ENCODE measurements at places on chromosomes 13 and 19. TPM values are rescaled to one million over a fixed set of nuclear protein-coding genes. Genes with fewer than 3 reads are reported as not detected.

DNA sequence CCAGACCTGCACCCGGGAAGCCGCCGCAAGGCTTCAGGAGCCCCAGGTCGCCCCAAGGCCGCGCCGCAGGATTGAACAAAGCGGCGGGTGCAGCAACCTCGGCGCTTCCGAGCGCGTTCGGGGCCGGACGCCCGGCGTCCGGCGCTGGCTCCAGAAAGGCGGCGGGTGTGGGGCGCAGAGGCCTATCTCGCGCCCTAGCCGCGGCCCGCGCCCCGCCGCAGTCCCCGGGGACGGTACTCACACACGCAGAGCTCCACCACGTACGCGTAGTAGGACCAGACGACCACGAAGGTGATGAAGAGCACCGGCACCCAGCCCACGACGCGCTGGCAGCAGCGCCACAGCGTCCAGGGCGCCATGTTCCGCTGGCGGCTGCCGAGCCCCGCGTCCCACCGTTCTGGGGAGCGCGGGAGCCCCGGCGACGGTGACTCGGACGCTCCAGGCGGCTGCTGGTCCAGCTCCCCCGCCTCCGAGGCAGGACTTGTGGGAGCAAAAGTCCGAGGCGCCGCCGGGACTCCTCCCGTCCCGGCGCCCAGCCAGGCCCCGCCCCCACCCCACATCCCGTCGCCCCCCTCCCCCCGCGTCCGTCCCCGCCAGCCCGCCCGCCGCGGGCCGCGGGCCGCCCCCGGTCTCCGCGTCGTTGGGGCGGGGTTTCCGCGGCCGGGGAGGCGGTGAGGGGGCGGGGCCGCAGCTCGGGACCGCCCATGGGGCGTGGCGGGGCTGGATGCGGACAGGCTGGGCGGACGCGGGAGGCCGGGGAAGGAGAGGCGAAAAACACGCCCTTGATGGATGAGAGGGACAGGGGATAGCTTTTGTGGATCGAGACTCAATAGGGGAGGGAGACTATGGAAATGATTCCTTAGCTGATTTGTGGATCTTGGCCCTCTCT, at the start of gene ZDHHC20:
ZDHHC20 (minus strand) TSS at position 491 of the 889 bp plus-strand sequence; CDS start at position 359, 132 bp downstream.
- DNase-seq = peak; percentile 59

- no peak for DNase-seq
These were observed 19.1 kb downstream of the TMEM150B start for GRCh38 chr19:55305983-55306562.

GRCh38 chr19:58409010-58409790, 751 bp downstream of the ZNF584 start:
- no peak for DNase-seq

DNA sequence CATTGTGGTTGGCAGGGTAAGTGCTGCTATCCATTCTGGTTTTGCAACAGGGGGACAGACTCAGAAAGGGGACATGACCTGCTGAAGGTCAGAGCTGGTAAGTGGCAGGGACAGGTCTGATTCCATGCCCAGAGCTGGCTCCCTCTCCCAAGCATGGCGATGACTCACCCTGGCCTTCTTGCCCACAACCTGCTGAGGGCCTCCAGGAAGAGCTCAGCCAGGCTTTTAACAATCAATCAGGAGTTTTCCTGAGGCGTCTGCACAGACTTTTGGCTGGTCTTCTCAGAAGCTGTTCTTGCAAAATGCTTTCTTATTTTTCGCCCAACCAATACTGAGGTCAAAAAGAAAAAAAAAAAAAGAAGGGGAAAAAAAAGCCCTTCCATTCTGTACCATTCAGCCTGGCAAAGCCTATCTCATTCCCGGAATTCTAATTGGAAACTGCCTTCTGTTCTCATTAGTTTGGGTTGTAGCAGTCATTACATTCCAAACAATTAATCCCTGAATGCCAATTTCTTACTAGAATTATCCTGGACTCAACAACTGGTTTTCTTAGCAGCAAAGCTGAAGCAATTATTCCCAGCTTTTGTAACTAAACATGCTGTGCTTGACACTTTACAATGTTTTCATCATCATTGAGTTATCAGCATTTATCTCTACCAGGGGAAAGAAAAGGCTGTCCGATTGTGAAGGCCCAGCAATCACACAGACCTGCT, 17.7 kb downstream of the SIAH3 start:
- DNase-seq = peak; percentile 61

DNA sequence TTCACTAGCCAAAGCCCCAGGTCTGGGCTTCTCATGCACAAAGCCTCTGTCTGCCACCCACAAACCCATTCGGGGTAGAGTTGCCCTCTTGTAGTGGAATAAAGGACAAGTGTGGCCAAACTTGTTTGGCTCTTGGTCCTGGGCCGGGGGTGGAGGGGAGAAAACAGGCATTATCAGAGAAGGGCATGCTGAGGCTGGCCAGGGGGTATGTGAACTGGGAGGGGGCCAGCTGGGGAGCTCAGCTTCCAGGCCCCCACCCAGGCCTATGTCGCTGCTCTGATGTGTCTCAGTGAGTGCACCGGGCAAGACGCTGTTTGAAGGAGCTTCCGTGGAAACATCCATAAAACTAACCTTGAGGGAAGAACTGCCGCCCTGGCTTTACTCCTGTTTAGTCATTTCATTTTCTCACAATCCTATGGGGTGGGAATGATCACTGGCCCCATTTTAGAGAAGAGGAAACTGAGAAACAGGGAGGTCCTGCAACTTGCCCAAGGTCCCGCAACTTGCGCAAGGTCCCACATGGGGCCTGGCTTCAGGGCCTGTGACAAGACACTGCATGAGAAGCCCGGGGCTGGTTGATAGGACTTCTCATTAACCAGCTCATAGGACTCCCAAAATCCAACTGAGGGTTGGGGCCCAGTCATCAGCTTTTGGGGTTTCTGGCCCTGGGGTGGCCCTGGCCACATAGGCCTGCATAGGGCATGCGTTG, 30.8 kb downstream of the CCNE1 start:
- DNase-seq = no peak

- DNase-seq = no peak
These were observed 22.4 kb downstream of the TCF3 start for GRCh38 chr19:1630012-1630411.

- no peak for DNase-seq
These were observed 17.0 kb downstream of the RXFP2 start for GRCh38 chr13:31756346-31756745.

- no peak for DNase-seq
These were observed 117.6 kb downstream of the MIPEP start for GRCh38 chr13:23771552-23771951.

DNA sequence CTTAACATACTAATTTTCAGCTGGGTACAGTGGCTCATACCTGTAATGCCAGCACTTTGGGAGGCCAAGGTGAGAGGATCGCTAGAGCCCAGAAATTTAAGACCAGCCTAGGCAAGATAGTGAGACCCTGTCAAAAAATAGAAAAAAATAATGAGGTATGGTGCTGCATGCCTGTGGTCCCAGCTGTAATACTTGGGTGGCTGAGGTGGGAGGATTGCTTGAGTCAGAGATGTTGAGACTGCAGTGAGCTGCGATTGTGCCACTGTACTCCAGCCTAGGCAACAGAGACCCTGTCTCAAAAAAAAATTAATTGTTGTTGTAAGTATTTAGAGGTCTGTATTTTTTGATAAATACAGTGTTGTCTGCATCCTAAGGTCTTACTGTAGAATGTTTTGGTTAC, 66.8 kb downstream of the FNDC3A start:
- DNase-seq = no peak

GRCh38 chr19:42412227-42412626, 15.0 kb downstream of the LIPE start:
- DNase-seq = no peak

GRCh38 chr19:39438270-39438934, 2.7 kb upstream of the RPS16 start:
- no peak for DNase-seq

DNA sequence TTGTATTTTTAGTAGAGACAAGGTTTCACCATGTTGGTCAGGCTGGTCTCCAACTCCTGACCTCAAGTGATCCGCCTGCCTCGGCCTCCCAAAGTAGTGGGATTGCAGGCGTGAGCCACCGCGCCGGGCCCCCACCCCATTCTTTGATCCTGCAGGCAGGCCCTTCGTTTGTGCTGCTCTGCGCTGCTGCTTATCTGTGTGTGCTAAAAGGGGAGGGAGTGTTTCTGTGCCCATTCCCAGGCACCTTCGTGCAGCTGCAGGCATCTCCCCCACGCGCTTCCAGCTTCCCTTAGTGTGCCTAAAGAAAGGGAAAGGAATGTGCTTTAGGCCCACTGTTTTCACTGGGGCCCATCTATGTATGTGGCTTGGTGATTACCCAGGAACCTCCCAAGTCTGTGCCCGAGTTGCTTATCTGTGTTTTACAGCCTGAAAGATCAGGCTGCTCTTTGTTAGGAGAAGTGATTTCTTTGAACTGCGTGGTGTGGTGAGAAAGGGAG, 27.2 kb downstream of the EPN1 start:
- DNase-seq = no peak

- DNase-seq = peak; percentile 35
These were observed at the start of gene ZNF573 for GRCh38 chr19:37779127-37780005. Gene ZNF573 (minus strand): TSS chr19:37779586. CDS start chr19:37773729, 5,857 bp downstream.

- DNase-seq = no peak
These were observed 20.9 kb downstream of the CFAP97D2 start for GRCh38 chr13:114199954-114200353.

DNA sequence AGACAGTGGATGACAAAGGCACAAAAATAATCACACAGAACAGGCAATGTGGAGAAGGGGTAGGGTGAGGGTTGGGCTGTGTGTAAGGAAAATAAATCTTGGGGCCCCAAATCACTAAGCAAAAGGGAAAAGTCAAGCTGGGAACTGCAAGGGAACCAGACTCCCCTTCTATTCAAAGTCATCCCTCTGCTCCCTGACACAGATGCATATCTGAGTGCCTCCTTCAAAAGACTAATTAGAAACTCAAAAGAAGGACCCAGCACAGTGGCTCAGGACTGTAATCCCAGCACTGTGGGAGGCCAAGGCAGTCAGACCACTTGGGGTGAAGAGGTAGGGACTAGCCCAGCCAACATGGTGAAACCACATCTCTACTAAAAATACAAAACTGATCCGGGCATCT, 18.3 kb downstream of the ZNF611 start:
- DNase-seq = no peak

DNA sequence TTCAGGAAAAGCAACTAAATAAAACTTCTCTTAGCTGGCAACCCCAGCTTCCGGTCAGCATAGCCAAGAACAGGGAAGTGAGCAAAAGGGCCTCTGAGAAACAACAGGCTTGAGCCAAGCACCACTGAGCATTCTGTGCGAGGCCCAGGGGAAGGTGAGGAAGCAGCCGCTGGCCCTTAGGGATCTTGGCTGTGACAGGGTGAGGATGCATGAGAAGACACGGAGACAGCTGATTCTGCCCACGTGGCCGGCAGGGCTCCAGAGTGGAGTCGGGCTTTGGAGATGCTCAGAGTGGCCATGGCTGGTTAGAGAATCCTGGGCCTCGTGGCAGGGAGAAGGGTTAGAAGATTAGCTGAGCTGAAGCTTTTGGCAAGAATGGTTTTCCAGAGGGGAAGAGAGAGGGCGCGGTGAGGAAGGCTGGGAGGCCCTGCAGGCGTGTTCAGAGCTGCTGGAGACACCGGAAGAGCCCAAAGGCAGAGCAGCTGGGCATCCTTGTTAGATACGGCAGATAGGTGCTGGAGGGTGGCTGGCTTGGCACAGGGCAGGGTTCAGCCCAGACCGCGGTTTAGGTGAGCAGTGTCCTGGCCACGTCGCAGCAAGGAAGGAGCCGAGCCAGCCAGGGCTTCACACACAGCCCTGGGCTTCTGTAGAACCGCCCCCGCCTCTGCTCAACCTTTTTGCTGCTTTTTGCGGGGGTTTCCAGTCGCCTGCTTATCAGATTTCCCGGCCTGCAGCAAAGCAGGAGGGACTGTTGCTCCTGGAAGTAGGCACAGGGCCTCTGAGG, 17.3 kb downstream of the UPF1 start:
- peak; percentile 66 for DNase-seq

GRCh38 chr13:46355901-46356590, 31.0 kb downstream of the RUBCNL start:
- no peak for DNase-seq

DNA sequence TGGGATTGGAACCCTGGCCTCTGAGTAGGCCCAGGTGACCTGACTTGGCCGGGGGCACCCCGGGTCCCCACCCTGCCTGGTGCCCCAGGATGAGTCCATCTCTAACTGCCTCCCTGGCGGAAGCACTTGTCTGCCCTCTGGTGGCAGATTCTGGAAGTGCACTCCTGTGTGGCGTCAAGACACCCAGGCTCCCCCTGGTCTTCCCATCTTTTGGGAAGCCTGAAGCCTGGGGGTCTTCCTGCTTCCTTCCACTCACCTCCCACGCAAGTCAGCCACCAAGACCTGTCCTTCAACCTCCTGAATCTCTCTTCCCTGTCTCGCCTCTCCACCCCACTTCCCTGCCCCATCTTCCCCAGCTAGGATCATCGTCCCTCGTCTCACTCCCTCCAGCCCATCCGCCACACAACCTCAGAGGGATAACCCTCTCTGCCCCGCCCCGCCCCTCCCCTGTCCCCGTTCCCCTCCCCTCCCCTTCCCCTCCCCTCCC, 7.4 kb downstream of the RABAC1 start:
- DNase-seq = peak; percentile 87

DNA sequence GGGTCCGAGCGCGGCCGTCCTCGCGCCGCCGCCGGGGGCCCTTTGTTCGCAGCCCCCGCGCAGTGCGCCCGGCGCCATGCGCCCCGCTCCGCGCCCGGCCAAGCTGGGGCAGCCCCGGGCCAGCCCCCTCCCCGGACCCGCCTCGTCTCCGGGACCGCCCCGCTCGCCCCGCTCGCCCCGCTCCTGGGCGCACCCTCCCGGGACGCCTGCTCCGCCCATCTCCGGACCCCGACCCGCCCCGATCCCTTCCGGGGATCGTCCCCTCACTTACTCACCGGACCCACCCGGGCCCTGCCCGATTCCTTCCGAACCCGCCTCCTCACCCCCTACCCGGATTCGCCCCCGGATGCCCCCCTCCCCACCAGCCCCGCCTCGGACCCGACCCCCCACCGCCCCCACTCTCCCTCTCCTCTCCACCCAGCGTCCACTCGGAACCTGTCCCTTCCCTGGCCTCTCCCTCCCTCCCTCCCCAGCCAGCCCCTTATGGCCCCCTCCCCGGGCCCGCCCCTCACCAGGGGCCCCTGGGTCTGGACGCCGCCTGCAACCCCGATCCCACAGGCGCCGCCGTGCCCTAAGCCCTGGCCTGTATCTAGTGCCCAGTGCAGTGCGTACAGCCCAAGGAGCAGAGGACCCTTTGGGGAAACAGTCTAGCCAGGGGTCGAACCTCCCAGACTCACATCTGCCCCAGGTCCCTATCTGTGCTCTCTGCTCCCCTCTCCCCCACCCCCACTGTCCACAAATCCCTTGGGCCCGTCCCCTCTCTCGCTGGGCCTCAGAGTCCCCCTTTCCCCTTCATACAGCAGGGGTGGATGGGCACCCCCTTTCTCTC, at the start of gene CPAMD8:
CPAMD8 (minus strand) TSS at position 105 of the 829 bp plus-strand sequence. CDS start 168 bp downstream, outside the sequence.
- no peak for DNase-seq

The OXGR1 gene
- not detected for total RNA-seq

The OR4F17 gene
- not detected for total RNA-seq

The CASP14 gene
- not detected for total RNA-seq

The ONECUT3 gene
- total RNA-seq = not detected

The FARP1 gene
- 80.8 TPM for total RNA-seq

The OVOL3 gene
- total RNA-seq = not detected

The RNF126 gene
- 39.0 TPM for total RNA-seq

The WDR83 gene
- total RNA-seq = 12.0 TPM

The PALM3 gene
- total RNA-seq = 1.7 TPM

The DCT gene
- total RNA-seq = not detected
